ENCODE measurements at places on chromosomes 7 and 10.
A peak's percentile ranks its signal among the peaks of the same experiment; 100 is the strongest.

GRCh38 chr7:11191574-11192220 lies 218.0 kb downstream of the PHF14 start:
- DNase-seq: no peak

GRCh38 chr10:26216585-26217395 lies at the start of gene GAD2:
TSS of gene GAD2 (plus strand) at chr10:26216774. CDS start at chr10:26216810, 36 bp downstream.
- DNase-seq: no peak

- no peak for DNase-seq
Observed at GRCh38 chr7:43430411-43430810, 152.5 kb upstream of the STK17A start.

- no peak for DNase-seq
Observed at GRCh38 chr10:5530412-5530806, 5.6 kb downstream of the CALML3 start.

- DNase-seq: peak; percentile 23
Observed at GRCh38 chr7:100865938-100866728, 1.1 kb upstream of the TRIP6 start.

GRCh38 chr7:117384688-117385362 lies 42.5 kb downstream of the ASZ1 start:
- no peak for DNase-seq

DNA sequence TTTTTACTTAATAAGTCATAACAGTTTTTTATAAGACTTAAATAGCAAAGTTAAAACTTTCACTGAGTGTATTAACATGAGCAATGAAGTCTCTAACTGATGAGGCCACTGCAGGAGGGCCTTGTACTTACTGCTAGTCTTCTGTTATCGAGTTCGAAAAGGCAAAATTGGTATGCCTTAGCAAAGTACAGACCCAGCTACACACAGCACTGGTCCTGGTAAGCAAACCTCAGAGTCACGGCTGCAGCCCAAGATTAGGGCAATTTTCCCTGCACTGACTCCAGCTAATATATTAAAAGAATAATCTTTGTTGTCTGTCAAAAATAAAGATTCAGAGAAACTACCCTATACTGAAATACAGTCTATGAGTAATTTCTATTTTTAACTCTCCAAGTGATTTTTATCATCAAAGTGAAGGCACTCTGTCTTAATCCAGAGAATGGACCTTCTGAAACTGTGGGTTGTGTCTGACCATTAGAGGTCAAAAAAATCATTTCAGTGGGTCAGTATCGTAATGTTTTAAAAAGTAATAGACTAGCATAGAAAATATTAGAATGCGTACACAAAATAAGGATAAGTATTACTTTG lies 85.7 kb downstream of the HBP1 start:
- no peak for DNase-seq

- DNase-seq: no peak
Observed at GRCh38 chr10:87661861-87662785, 2.4 kb downstream of the PAPSS2 start.

- DNase-seq: no peak
Observed at GRCh38 chr7:131896165-131896863, 339.9 kb upstream of the PODXL start.

DNA sequence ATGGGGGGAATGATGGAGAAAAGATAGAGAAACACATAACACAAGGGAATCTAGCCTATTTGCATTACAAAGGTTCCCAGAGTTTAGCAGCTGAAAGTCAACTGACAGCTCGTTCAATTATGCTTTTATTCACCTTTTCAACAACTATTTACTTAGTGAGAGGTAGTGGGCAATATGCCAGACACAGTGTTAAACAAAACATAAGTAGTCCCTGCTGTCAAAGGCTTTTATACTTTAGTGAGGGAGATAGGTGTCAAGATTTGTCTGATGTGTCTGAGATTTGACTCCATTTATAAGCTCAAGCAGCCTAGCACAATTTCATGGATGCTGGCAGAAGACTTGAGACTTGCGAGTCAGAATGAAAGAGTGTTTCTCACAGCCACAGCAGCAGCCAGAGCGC lies 549.0 kb upstream of the VSTM2A start:
- no peak for DNase-seq

GRCh38 chr7:116525298-116525912 lies 569 bp downstream of the CAV1 start:
- DNase-seq: no peak

DNA sequence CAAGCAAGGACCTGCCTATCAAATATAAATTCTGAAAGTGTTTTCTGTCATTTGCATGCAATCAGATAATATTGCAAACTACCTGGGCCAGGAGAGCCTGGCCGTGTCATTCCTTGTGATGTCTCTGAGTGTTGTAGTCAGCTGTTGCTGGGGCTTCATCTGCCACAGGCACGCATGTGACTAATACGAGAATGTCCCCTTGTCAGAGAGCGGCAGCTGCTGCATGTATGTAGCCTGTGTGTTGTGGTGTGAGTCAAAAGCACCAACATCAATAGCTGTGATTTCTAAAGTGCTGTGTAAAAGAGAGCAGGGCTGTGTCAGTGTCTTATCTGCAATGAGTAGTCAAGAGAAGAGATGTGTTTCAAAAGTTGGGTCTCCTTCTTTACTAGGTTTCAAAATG lies 155.4 kb downstream of the POU6F2 start:
- DNase-seq: no peak

- no peak for DNase-seq
Observed at GRCh38 chr10:115572740-115573455, 479.7 kb downstream of the ATRNL1 start.

- no peak for DNase-seq
Observed at GRCh38 chr10:86170255-86171108, 196.1 kb downstream of the GRID1 start.

DNA sequence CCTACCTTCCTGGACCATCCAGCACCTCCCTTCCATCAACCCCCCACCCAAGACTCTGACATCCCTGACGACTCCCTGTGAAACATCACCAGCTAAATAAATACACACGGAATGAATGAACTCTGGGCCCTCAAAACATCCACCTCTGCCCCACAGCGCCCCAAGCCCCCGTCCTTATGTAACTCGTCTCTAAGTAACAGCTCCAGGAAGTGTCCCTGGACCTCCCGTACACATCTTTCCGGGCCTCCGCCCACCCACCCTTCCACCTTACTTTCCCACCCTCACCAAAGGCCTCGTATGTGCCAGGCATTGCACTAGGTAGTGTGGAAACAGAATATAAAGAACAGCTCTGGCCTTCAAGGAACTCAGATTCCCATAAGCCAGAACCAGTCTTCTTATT lies 27.7 kb upstream of the SLIT1 start:
- DNase-seq: no peak

DNA sequence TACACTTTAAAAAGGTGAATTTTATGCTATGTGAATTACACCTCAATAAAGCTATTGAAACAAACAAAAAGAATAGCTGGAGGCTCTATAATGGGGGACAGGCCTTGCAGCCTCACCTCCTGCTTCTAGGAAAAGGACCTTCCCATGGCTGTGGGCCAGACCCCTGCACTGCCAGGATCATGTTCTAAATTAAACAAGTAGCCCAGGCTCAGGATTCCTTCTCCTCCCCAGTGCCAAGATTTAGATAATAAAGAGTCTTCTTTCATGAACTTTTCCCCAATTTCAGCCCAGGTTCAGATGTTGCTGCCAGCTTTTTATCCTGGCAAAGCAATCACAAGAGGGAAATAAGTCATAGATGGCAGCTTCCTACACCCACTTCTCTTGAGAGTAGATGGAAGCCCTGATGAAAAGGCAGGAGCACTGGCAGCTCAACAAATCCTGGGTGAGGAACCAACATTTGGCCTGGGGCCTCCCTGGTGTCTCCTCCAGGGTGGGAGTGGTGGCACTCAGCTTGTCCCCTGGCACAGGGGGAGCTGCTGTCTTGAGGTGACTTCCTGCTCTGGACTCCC lies 22.2 kb upstream of the CAMK2B start:
- DNase-seq: no peak

GRCh38 chr10:71496927-71497762 lies 100.4 kb downstream of the CDH23 start:
- DNase-seq: no peak

DNA sequence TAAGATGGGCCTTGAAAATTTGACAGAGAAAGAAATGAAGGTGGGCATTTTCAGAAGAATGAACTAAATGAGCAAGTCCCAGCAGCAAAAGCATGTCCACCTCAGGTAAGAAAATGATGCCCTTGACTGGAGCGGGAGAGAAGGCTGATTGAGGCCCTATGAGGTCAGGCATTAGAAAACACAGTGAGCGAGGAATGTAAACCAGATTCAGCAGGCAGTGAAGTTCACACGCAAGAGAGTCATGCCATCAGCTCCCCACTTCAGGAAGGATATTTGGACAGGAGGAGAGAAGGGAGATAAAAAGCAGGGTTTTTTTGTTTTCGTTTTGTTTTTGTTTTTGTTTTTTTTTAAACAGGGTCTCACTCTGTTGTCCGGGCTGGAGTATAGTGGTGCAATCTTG lies 166.4 kb downstream of the PPP1R17 start:
- DNase-seq: no peak

DNA sequence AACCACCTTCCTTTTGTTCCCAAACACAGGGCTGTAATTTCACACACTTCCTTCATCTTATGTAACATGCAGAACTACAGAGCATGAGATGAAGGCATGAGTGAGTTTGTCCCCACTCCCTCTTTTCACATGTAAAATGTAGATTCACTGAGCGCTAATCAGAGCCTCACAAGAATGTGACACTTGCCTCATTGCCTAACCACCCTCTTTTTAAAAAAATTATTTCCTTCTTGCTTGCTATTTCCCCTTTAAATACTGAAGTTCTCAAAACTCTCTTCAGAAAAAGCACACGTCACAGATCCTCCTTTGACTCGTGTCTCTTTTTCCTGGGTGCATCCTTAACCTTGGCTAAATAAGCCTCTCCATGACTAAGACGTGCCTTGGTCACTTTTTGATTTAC lies 121.2 kb upstream of the TARP start:
- DNase-seq: no peak

Data from activated CD4-positive, alpha-beta T cell treated with anti-CD3 and anti-CD28 coated beads, Interleukin-2, amount 10 ng/mL, durations not matched to agents 7 days and 5 days (primary cell).